Epithelial cell of umbilical artery (primary cell): ENCODE measurements at places on chromosomes 5 and 9. TPM values are rescaled to one million over a fixed set of nuclear protein-coding genes. Genes with fewer than 3 reads are reported as not detected.

Gene ARL10
- 5.8 and 8.1 TPM in 2 replicates for total RNA-seq

Gene ADAMTS19
- total RNA-seq: not detected in 2 replicates

Gene G3BP1
- 233 and 716 TPM in 2 replicates for total RNA-seq

Gene PCDHGB5
- 6.1 and 9.1 TPM in 2 replicates for total RNA-seq

Gene IFNA2
- not detected in 2 replicates for total RNA-seq

Gene MRRF
- total RNA-seq: 30.9 and 38.8 TPM in 2 replicates

Gene GABRG2
- not detected in 2 replicates for total RNA-seq

Gene PHF24
- total RNA-seq: not detected in 2 replicates

Gene ADAMTS16
- total RNA-seq: not detected in 2 replicates

Gene RORB
- total RNA-seq: under 0.01 and 0.15 TPM in 2 replicates

Gene CNTFR
- not detected in 2 replicates for total RNA-seq

Gene ACSL6
- not detected in 2 replicates for total RNA-seq

Gene SH2D3C
- 40.4 and 57.2 TPM in 2 replicates for total RNA-seq

Gene CDKN2B-AS1
- total RNA-seq: 1.1 and 2.3 TPM in 2 replicates

Gene TRAF1
- total RNA-seq: 1.3 and 3.8 TPM in 2 replicates

Gene ADAMTSL2
- under 0.01 TPM in 1 of 2 replicates, not detected in the other for total RNA-seq

Gene SPATA31A3
- not detected in 2 replicates for total RNA-seq

Gene DYNC2I2
- total RNA-seq: 88.0 and 90.7 TPM in 2 replicates

Gene ZNF462
- total RNA-seq: under 0.01 and 0.46 TPM in 2 replicates

Gene SHOC1
- 0.15 TPM in 1 of 2 replicates, not detected in the other for total RNA-seq

Gene ZNG1C
- total RNA-seq: 19.2 and 29.3 TPM in 2 replicates

Gene PCDHB6
- total RNA-seq: not detected in 2 replicates

Gene ECM2
- 0.32 TPM in 1 of 2 replicates, not detected in the other for total RNA-seq

Gene PSD2
- total RNA-seq: under 0.01 TPM in 1 of 2 replicates, not detected in the other

Gene CAMK4
- total RNA-seq: 1.6 and 3.6 TPM in 2 replicates

Gene FOXI1
- not detected in 2 replicates for total RNA-seq

Gene PCDHB16
- total RNA-seq: under 0.01 TPM in 2 replicates

Gene BTNL8
- not detected in 2 replicates for total RNA-seq

Gene PIP5K1B
- total RNA-seq: 0.32 TPM in 1 of 2 replicates, not detected in the other

Gene TOR1B
- 22.7 and 34.2 TPM in 2 replicates for total RNA-seq

Gene MCTP1
- total RNA-seq: 113 and 123 TPM in 2 replicates

Gene WNT8A
- total RNA-seq: not detected in 2 replicates

Gene ASS1
- total RNA-seq: 2.6 and 5.9 TPM in 2 replicates

Gene TEK
- total RNA-seq: 88.0 and 110 TPM in 2 replicates

Gene TSSK1B
- not detected in 2 replicates for total RNA-seq

Gene CCL27
- not detected in 2 replicates for total RNA-seq

Gene PCDHB14
- total RNA-seq: 0.61 and 0.65 TPM in 2 replicates

Gene GPRIN1
- total RNA-seq: 5.2 and 6.5 TPM in 2 replicates

Gene PCDHA7
- total RNA-seq: 0.15 and 0.32 TPM in 2 replicates

Gene TRPM3
- 0.46 and 1.6 TPM in 2 replicates for total RNA-seq

Gene GHR
- 0.30 and 0.65 TPM in 2 replicates for total RNA-seq

Gene SFXN1
- 153 and 164 TPM in 2 replicates for total RNA-seq

Gene RXFP3
- not detected in 2 replicates for total RNA-seq

Gene IQGAP2
- total RNA-seq: 10.7 and 10.8 TPM in 2 replicates

Gene SPINK5
- total RNA-seq: 1.6 TPM in 1 of 2 replicates, not detected in the other

Gene PCDHGB2
- 0.46 and 0.65 TPM in 2 replicates for total RNA-seq

Gene PCDHA10
- under 0.01 and 0.15 TPM in 2 replicates for total RNA-seq

Gene LMNB1
- total RNA-seq: 96.8 and 139 TPM in 2 replicates

Gene BAAT
- not detected in 2 replicates for total RNA-seq

Gene SLC4A9
- not detected in 2 replicates for total RNA-seq

Gene CCL28
- total RNA-seq: 0.65 and 1.1 TPM in 2 replicates

Gene INSL6
- total RNA-seq: not detected in 2 replicates

Gene LNPEP
- total RNA-seq: 23.1 and 44.2 TPM in 2 replicates

Gene SOHLH1
- total RNA-seq: not detected in 2 replicates

Gene GNA14
- 0.97 and 8.4 TPM in 2 replicates for total RNA-seq

Gene INSYN2B
- 5.5 and 6.8 TPM in 2 replicates for total RNA-seq
